ENCODE measurements at places on chromosomes 1 and 21.

- DNase-seq, result no peak
Observed at GRCh38 chr1:228404107-228404720, 2.4 kb downstream of the TRIM11 start.

DNA sequence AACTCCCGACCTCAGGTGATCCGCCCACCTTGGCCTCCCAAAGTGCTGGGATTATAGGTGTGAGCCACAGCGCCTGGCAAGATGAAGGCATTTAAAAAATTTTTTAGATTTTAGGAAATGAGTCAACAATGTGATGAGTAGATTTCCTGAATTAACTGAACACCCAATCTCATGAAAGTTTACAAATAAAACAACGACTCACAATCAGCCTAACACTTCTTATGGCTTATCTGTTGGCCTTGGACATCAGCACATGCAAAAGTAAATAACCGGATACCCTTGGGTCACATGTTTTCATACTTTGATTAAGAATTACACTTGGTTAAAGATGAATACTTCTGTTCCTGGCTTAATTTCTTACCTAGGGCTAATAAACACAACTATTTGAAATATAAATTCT is 3.0 kb downstream of the GNG12 start:
- no peak for DNase-seq

GRCh38 chr21:26844258-26845065 is 747 bp downstream of the ADAMTS1 start:
- no peak for DNase-seq

GRCh38 chr21:36904093-36904666 is 62.3 kb downstream of the HLCS start:
- no peak for DNase-seq

DNA sequence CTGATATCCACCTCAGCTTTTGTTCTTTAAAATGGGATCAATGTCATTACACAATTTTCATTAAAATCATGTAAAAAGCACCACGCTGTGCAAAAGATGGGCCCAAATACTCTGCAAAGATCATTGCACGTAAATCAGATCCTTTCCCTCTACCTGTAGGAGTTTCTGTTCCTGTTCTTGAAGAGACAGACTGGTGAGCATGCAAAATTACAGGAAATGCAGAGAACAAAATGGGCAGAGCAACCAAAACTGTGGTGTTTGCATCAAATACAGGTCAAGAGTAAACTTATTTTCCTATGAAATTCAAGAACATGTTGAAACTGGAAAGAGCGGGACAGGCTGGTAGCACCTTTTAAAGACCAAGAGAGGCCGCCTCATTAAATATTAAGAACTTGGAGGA is 294.9 kb upstream of the ADGRL2 start:
- DNase-seq, result no peak

DNA sequence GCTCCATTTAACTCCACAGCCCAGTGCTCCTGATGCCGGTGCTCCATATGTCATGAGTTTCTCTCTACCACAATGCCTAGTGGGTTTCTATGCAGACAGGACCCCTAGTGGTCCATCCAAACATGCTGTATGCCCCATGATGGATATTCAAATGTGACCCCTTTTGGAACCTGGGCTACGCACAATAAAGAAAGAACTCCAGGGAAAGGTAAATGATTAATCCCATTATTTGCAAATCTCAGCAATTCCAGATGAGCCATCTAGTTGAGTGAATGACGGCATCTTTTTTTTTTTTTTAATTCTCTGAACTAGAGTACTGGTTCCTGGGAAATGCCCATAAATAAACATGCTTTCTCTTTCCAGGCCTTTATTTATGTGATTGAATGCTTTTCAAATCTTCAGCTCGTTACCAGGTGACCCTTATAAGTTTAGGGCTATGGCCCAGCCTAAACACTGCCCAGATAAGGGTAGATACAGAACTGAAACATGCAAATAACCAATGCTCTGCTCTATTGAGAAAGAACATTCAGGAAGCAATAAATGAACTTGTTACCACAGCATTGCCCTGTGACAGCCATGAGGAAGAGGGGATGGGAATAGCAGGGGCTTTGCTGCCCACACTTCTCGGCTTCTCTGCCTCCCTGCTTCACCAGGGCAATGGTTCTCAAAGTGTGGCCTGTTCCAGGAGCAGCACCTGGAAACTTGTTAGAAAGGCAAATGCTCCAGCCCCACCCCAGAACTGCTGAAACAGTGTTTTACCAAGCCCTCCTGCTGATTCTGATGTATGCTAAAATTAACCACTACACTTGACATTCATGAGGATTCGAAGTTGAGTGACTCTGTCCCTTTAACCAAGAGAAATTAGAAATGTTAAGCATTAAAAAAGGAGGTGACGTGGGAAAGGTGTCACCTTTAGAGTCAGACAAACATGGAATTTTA is 151.7 kb downstream of the SEC16B start:
- DNase-seq, result no peak

DNA sequence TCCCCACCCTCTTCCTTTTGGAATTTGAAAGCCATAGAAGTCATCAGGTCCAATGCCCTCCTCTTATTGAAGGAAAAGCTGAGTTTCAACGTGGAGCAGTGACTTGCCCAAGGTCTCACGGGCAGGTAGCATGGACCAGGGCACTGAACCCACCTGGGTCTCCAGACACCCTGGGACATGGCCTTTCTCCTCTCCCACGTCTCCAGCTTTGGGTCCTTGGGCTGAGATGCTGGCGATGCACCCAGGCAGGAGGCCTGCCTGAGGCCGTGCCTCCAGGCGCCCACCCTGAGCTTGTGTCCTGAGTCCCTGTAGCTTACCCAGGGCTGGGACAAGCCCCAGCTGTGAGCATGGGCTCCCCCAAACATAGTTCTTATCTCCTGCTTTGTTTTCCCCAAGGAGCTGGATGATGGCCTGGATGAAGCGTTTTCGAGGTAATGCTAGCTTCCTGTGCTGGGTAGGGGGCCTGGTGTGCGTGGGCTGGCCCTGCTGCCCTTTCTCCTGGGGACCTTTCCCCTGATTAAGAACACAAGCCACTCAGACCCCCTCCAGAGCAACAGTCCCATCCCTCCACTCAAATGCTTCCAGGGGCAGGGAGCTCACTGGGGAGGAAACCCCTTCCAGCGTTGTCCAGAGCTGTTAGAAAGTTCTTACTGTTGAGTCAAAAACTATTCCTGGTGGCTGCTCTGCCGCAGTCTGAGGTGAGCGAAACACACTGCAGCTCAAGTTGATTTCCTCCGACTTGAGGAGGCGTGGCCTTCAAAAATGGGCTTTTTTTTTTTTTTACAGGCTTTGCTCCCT is 21.6 kb downstream of the LDLRAP1 start:
- no peak for DNase-seq

- no peak for DNase-seq
Observed at GRCh38 chr1:109136766-109137165, 22.9 kb downstream of the ELAPOR1 start.

GRCh38 chr1:111571987-111572386 is 47.6 kb upstream of the RAP1A start:
- peak; percentile 3 for DNase-seq

DNA sequence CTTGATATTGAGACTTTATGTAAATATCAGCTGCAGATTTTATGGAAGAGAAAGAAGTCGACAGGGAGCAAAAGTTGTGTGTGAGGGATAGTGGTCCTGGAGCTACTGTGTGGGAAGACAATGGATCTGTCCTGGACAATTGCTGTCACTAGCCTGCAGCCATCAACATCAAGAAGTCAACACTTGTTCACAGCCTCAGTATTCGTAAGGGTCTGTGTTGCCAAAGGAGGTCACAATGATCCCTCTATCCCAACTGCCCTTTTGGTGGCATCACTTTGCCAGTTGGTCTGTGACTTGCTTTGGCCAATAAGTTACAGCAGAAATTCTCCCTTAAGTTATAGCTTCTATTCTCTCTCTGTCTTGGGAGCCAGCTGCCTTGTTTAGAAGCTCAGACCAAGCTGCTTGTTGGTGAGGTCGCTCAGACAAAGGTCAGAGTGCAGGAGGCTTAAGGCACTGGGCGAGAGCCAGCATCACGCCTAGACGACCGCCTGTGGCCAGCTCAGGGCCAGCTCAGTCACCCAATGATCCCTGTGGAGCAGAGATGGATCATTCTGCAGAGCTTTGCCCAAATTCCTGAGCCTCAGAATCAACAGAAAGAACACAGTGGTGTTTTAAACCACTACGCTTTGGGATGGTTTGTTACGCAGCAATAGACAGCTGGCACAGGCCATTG is 134.9 kb downstream of the RHOU start:
- DNase-seq, result no peak

DNA sequence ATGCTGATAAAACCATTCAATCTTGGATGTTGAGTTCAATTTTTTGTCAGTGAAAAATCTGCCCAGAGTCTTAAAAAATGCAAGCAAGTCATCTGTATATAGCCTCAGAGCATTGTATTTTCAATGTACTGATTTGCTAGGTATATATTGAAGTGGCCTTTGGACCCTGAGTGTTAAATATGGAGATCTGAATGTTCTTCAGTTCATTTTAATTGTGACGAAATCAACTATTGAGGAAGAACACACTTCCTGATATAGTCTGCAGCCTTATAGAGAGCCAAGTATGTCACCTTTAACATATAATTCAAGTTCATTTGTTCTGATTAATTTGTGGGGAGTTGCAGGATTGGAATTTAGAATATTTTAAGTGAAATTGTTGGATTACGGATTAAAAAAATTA is 128.1 kb downstream of the ST6GALNAC3 start:
- no peak for DNase-seq

DNA sequence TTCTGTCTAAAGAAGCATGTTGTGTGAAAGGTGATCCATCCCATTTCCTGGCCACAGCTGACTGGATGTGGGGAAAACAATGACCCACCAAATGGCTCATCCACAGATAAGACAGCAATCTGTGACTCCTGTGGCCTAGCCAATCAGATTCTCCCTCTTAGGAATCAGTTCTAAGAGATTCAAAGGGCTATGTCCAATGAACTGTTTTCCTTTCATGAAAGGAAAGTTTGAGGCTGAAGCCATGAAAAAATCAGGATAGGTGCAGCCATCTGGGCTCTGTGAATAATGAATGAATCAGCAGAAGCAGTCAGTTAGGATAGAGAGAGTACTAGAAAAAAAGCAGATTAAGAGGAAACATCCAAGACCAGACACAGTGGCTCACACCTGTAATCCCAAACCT is 164.7 kb downstream of the NRIP1 start:
- DNase-seq, result no peak

GRCh38 chr1:151838222-151839081 is 1.2 kb downstream of the C2CD4D start:
- no peak for DNase-seq

- DNase-seq, result no peak
Observed at GRCh38 chr1:208269338-208269666, 25.1 kb upstream of the PLXNA2 start.

GRCh38 chr1:223089250-223089649 is 53.8 kb downstream of the TLR5 start:
- DNase-seq, result no peak

GRCh38 chr1:232966663-232967062 is 16.3 kb downstream of the NTPCR start:
- no peak for DNase-seq

DNA sequence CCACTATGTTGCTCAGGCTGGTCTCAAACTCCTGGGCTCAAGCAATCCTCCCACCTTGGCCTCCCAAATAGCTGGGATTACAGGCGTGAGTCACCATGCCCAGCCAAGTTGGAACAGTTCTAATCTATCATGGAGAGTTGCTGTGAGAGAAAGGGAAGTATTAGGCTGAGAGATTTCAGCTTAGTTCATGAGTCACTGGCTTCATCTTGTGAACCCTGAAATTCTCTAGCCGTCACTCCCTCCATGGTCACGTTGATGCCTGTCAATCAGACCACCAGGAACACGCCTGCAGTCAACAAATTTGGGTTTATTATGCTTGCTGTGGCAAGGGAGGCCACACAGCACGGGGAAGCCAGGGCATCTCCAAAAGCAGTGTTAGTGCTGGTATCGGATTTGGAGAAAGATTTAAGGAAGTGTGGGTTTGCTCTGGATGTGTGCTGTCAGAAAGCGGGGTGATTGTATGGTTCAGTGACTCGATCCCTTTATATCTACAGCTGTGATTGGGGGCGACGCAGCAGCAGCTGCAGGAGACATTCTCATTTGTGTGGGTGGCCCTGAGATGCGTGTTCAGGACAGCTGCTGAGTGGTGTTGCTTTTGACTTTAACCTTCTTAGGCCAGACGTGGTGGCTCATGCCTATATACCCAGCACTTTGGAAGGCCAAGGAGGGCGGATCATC is 18.7 kb downstream of the UQCRHL start:
- DNase-seq, result no peak

GRCh38 chr1:203916756-203917155 is 55.4 kb downstream of the SNRPE start:
- DNase-seq, result no peak

DNA sequence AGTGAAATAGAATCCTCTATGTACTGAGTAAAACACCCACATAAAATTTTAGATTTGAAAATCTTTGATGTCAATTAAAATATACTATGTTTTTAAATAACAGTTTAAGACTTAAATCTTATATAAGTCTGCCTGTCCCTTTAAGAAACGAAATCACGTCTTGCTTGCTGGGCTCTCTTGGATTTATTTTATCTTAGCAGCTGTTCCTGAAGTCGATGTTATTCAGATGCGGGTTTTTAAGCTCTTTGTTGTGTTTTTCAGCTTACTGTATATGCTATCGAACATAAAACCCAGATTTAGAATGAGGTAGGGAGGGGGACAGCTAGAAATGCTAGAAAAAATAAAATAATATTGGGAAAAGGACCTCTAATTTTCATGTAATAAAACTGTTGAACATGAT is 11.1 kb upstream of the SSX2IP start:
- no peak for DNase-seq

DNA sequence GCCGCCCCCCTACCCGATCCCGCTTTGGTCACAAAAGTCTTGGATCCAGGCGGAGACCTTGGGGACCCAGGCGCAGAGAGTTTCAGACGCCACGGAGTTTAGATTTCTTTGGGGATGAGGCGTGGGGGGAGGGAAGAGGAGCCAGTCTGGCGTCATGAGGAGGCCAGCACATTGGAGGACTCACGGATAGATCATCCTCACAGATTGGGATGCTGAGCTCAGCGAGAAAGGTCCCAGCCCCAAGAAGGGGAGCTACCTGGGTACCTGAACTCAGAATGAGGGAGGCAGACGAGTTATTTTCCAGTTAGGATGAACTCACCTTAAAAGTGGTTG is 393 bp downstream of the ELAPOR1 start:
- no peak for DNase-seq

DNA sequence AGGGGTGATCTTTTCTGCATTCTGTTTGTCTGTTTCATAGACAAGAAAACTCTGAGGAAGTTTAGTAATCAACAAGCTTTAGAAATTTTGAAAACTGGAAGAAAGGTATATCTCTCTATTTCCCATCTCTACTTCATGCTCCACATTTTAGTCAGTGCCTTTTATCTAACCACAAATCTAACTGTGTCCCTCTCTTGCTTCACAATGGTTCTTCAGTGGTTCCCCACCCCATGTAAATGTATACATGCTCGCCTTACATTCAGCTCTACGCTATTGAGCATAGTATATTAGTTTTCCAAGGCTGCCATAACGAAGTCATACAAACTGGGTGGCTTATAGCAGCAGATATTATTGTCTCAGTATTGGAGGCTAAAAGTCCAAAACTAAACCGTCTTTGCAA is 14.4 kb upstream of the SAMSN1 start:
- DNase-seq, result no peak

Measured in iPS DF 19.7 (cell line).